GM12878 (cell line): ENCODE measurements at places on chromosomes 1 and 21. TPM values are rescaled to one million over a fixed set of nuclear protein-coding genes. Genes with fewer than 3 reads are reported as not detected.

DNA sequence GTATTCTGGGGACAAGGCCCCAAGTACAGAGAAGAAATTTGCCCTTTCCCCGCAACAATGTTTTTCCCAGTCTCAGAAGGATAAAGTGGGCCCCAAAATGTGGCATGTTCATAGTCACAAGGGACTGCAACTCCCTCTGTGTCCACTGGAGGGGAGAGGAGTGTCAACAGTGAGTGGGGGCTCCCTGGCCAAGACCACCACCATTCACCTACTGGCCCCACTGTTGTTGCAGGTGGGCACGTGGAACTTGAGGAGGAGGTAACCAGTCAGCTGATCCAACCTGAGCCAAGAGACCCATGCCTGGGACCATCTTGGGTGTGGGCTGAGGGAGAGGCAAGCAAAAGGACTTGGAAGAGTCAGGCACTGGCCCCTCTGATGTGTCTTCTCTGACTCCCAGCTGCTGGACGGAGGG is 777 bp downstream of the NUDT17 start:
- no peak for DNase-seq
- peaks cover 15% of the 10 kb centered on the region for H3K4me1 ChIP-seq
- no peaks in the 10 kb centered on the region for H3K27me3 ChIP-seq
- peak overlapping the region; percentile 89 for H3K4me3 ChIP-seq

- no peak overlapping the region for H3K27ac ChIP-seq
- no peak overlapping the region for H3K4me3 ChIP-seq
- no peaks in the 10 kb centered on the region for H3K4me1 ChIP-seq
- H3K27me3 ChIP-seq, result no peaks in the 10 kb centered on the region
- DNase-seq, result no peak
Observed at GRCh38 chr1:29753771-29754572, 517.6 kb downstream of the PTPRU start.

DNA sequence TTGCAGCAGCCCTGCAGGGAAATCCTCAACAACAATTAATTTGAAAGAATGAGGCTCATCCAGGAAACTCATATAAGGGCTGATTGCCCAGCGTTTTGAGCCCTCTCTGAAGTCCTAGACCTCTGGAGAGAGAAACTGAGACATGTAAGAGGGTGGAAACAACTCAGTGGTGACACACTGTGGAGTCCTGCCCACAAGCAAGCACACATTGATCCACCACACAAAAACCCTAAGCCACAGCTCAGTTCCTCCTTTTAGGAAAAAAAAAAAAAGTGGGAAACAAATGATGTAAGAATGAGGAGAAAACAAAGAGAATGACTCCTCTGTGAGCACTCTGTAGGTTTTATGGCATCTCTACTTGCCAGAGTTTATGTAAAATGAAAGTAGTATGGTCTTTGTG is 22.9 kb upstream of the PLA2G5 start:
- no peaks in the 10 kb centered on the region for H3K4me1 ChIP-seq
- no peak for DNase-seq
- no peaks in the 10 kb centered on the region for H3K27me3 ChIP-seq
- no peak overlapping the region for H3K27ac ChIP-seq
- H3K4me3 ChIP-seq, result no peak overlapping the region
- H3K36me3 ChIP-seq, result no peaks in the 10 kb centered on the region

- no peak overlapping the region for H3K4me3 ChIP-seq
- H3K4me1 ChIP-seq, result no peaks in the 10 kb centered on the region
- H3K27me3 ChIP-seq, result no peaks in the 10 kb centered on the region
- no peak overlapping the region for H3K27ac ChIP-seq
- no peaks in the 10 kb centered on the region for H3K36me3 ChIP-seq
Observed at GRCh38 chr1:186297439-186298045, 77.5 kb downstream of the TPR start.

DNA sequence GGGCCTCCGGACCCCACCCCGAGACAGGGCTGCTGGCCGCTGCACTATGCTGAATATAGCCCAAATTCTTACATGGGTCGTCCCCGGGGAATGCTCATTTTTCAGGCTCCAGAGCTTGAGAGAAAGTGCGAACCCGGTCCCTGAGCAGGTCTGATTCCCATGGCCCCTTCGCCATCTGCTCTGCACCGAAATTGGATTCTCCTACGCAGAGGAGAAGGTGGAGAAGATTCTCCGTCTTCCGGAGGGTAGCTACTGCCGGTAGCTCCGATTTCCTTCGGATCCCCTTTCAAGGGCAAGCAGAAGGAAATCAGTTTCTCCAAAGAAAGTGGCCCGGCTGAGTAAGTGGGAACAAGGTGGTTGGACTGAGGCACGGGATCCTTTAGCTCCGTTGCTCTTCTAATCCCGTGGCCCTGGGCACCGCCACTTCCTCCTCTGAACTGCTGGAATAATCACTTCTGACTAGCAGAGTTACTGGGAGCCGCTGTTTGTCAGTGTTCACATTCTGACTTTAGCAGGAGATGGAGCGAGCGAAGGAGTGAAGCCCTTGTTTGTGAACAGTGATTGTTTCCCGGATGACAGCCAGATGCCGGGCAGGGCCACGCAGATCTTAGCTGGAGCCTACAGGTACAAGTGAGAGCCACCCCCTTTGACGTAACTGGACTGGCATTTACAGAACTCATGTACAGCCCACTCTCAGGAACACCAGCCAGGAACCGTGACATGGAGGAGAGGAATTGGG is 1.1 kb upstream of the ZNF496 start:
- peaks cover 6% of the 10 kb centered on the region for H3K36me3 ChIP-seq
- DNase-seq, result no peak
- peak overlapping the region; percentile 76 for H3K4me3 ChIP-seq
- no peaks in the 10 kb centered on the region for H3K27me3 ChIP-seq

- H3K36me3 ChIP-seq, result peaks cover 17% of the 10 kb centered on the region
- H3K4me3 ChIP-seq, result no peak overlapping the region
- H3K27me3 ChIP-seq, result no peaks in the 10 kb centered on the region
- H3K27ac ChIP-seq, result no peak overlapping the region
- no peaks in the 10 kb centered on the region for H3K4me1 ChIP-seq
- DNase-seq, result no peak
Observed at GRCh38 chr1:169833179-169833901, 38.6 kb upstream of the METTL18 start.

DNA sequence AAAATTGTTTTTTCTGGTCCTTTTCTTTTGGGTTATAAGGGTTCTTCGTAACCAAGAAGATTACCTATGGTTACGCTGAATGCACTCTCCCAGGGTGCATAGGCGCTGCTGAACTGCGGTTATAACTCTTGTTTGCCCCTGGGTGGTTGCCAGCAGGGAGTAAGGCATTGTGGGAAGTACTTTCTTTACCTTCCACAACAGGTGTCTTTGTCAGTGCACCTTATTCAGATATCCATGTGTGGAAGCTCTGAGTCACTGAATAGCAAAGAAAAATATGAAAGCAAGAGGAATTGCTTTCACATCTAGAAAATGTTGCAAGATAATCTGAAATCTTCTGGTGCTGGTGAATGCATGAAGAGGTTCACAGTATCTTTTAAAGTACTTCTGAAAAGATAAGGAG is 124.4 kb upstream of the CACYBP start:
- H3K36me3 ChIP-seq, result no peaks in the 10 kb centered on the region
- no peaks in the 10 kb centered on the region for H3K27me3 ChIP-seq

The HSF2BP gene
- 0.11 and 0.32 TPM in 2 replicates for polyA plus RNA-seq

The OVAAL gene
- polyA plus RNA-seq, result not detected in 2 replicates

The FCMR gene
- 97.9 and 107 TPM in 2 replicates for polyA plus RNA-seq
